ENCODE measurements at places on chromosomes 5 and 9.

DNA sequence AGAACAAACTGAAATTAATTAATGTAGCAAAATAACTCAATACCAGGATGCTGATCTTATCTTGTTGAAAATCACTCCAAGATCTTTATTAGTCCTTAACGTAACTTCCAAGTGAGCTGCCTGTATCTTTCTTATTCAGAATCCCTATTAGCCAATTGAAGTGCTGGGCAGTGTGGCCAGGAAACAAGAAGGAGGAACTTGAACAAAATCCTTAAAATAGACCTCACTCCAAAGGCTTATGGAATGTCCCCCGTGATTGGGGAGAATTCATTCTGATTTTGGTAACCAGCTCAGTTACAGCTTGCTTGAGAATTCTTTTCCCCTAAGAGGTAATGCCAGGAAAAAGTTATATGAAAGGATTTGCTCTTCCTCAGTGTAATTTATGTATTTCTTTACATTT is 171.0 kb downstream of the DEPDC1B start:
- DNase-seq: no peak

DNA sequence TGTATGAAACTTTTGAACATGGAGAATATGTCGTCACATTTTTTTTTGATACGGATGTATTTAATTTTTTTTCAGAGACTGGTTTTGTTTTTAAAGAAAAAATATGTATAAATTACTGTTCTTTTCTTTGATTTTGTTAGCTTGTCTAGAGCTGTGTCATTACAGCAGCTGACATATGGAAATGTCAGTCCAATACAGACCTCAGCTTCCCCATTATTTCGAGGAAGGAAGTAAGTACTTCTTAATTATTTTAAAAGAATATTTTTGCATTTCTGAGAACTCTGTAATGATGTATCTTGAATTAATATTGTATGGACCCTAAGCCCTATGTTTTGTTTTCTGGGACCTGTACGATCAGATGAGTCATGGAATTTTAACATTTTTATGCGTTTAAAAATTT is 7.6 kb downstream of the TENT2 start:
- DNase-seq: no peak

DNA sequence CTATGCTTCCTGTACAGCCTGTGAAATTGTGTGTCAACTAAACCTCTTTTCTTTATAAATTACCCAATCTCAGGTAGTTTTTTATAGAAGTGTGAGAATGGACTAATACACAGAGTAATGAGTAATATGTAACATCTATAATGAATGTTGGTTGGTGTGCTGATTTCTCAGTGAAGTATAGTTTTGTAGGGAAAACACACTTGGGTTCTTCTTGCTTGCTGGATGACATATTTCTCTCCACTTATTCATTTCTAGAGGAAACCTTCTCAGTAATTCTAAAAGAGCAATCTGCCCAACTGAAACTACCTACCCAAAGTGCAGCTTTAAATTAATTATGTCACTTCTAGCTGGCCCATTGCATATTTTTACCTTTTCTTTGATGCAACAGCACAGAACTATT is 81.1 kb upstream of the RORB start:
- DNase-seq: no peak

DNA sequence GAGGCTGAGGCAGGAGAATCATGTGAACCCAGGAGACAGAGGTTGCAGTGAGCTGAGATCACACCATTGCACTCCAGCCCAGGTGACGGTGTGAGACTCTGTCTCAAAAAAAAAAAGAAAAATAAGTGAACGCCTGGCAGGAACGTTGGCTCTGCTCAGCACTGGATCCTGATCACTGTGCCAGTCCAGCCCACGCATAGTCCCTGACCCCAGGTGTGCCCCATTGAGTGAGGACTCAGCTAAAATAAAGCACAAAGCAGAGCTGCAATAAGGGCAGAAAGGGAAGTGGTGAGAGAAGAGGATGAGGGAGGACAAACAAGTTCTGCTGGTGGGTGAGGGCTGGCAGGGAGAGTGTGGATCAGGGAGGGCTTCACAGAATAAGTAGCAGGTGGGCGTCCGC is 4.3 kb downstream of the GRHPR start:
- DNase-seq: no peak

GRCh38 chr9:127417131-127418036 is 6.8 kb upstream of the ZNF79 start:
- no peak for DNase-seq

DNA sequence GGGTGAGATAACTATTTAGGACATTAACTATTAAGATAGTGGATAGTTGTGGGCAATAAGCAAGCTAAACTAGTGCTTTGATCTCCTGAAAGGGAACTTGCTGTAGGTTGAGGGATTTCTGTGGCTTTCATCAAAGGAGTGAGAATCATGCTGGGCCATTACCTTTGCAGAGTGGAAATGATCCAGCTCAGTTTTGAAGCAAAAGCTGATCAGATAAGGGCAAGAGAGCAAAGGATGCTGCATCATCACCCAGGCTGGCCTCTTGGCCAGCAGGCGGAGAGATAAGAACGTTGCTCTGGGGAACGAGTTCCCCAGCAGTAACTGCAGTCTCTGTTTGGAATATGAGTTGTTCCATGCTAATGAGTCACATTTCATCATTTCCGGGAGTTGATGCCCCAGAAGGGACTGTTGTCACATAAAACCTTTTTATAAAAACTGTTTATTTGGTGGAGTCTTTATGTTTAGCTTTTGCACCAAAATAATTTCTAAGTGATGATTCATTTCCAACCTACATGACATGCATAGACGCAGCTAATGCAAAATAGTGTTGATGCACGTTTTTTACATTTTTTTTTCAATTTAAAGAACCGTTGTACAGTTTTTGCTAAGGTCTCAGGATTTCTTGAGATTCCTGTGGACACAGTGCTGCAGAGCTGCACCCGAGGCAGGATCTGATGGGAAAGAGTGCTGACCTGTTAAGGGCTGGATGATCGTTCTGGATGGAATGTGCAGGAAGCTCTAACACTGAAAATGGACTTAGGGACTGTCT is 99.3 kb downstream of the ACTBL2 start:
- DNase-seq: no peak

DNA sequence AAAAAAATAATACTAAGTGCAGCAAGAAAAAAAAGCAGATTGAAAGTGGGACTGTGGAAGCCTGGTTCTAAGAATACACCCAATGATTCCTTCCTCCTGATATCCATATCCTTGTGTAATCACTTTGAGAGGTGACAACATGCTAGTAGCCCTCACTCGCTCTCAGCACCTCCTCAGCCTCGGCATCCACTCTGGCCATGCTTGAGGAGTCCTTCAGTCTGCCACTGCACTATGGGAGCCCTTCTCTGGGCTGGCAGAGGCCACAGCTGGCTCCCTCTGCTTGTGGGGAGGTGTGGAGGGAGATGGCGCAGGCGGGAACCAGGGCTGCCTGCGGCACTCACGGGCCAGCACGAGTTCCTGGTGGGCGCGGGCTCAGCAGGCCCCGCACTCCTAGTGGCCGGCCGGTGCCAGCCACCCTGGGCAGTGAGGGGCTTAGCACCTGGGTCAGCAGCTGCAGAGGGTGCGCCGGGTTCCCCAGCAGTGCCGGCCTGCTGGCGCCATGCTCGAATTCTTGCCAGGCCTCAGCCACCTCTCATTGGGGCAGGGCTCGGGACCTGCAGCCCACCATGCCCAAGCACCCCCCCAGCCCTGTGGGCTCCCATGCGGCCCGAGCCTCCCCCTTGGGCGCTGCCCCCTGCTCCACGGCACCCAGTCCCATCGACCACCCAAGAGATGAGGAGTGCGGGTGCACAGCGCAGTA is 24.5 kb upstream of the SELENOP start:
- DNase-seq: no peak

DNA sequence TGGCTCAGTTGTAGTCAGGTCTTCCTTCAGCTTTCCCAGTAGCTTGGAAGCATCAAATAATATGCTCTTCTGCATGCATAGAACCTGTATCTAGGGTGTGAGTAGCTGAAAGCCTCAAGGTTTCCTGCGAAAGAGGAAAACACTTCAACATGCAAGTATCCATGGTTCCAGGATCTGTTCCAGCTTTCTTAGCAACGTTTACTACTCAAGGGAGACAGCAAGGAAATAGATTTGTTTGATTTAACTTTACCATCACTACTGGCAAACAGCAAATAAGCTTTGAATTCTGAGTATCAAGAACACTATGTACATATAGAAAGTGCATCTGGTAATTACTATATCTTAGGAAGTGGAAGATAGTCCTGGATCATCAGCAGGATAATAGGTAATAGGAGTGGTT is 341.0 kb downstream of the PRR16 start:
- no peak for DNase-seq

Measured in stimulated activated CD8-positive, alpha-beta memory T cell treated with anti-CD3 and anti-CD28 coated beads, Interleukin-7, amount 100 ng/mL, for 4 hours (primary cell).